ENCODE measurements at places on chromosomes 7 and 10. TPM values are rescaled to one million over a fixed set of nuclear protein-coding genes. Genes with fewer than 3 reads are reported as not detected.

The NKX1-2 gene
- not detected for total RNA-seq

The GPR37 gene
- not detected for total RNA-seq

The GSTK1 gene
- 518 TPM for total RNA-seq

The C10orf90 gene
- total RNA-seq, result not detected

GRCh38 chr7:117810642-117811512 lies 62.4 kb downstream of the CTTNBP2 start:
- no peak overlapping the region for H3K27ac ChIP-seq
- no peak for DNase-seq
- H3K36me3 ChIP-seq, result no peaks in the 10 kb centered on the region

GRCh38 chr10:123145542-123146012 lies 2.4 kb upstream of the HMX2 start:
- peaks cover 15% of the 10 kb centered on the region for H3K36me3 ChIP-seq
- peaks cover 81% of the 10 kb centered on the region for H3K27me3 ChIP-seq
- peaks cover 46% of the 10 kb centered on the region for H3K4me1 ChIP-seq
- H3K4me3 ChIP-seq, result no peak overlapping the region

DNA sequence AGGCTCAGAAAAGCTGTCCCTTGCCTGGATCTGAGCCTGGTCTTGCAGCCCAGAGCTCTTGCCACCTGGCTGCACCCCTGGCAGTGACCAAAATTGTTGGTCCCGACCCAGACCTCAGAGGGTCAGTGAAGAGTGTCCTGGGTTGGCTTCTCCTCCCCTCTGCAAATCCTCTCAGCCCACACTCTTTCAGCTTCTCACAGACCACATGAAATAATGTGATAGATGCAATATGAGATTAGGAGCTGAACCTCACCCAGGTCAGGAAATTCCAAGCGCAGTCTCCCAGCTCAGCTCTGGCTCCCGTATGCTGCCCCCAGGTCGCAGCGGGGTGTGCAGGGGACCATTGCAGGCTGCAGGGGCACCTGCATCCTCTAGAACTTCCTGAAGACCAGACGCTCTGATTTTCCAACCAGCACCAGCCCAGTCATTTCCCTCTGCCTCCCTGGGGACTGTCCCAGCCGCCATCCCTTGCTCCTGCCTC lies 19.6 kb upstream of the RET start:
- no peaks in the 10 kb centered on the region for H3K4me1 ChIP-seq
- no peak overlapping the region for H3K4me3 ChIP-seq
- H3K27ac ChIP-seq, result no peak overlapping the region
- H3K36me3 ChIP-seq, result no peaks in the 10 kb centered on the region
- peaks cover 14% of the 10 kb centered on the region for H3K27me3 ChIP-seq

DNA sequence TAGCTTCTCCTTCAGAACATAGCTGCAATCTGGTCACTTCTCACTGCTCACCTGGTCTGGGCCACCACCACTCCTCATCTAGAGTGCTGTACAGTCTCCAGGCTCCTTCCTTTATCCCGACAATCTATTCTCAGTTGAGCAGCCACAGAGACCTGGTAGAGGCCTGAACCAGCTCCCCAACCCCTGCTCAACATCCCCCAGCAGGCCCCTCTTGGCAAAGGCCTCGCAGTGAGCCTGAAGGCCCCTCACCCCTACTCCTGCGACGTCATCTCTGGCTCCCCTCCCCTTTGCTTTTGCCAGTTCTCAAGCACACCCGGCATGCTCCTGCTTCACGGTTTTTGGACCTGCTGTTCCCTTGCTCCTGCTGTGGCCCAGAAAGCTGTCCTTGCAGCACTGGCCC lies 113.9 kb downstream of the ARHGAP22 start:
- H3K4me1 ChIP-seq, result peaks cover 23% of the 10 kb centered on the region
- H3K36me3 ChIP-seq, result no peaks in the 10 kb centered on the region
- no peak overlapping the region for H3K4me3 ChIP-seq
- H3K27ac ChIP-seq, result no peak overlapping the region
- no peak for DNase-seq
- H3K27me3 ChIP-seq, result peaks cover 22% of the 10 kb centered on the region
